ENCODE measurements at places on chromosomes 1 and 21. TPM values are rescaled to one million over a fixed set of nuclear protein-coding genes. Genes with fewer than 3 reads are reported as not detected.

RAP1A gene
- 16.7 TPM for total RNA-seq

PPM1J gene
- 1.0 TPM for total RNA-seq

TCP10L gene
- total RNA-seq, result not detected

TNFRSF14 gene
- total RNA-seq, result 11.5 TPM

CD53 gene
- total RNA-seq, result 19.8 TPM

LIPI gene
- total RNA-seq, result not detected

SYTL1 gene
- under 0.01 TPM for total RNA-seq

OR2L13 gene
- not detected for total RNA-seq

SLFNL1 gene
- total RNA-seq, result 0.52 TPM

EPS15 gene
- total RNA-seq, result 44.9 TPM

RPS8 gene
- total RNA-seq, result 1,786 TPM

MAP10 gene
- 2.1 TPM for total RNA-seq

DNASE2B gene
- not detected for total RNA-seq

TPTE gene
- total RNA-seq, result not detected

DTL gene
- 7.8 TPM for total RNA-seq

PROK1 gene
- total RNA-seq, result not detected

INSRR gene
- total RNA-seq, result 0.52 TPM

LAMB3 gene
- 0.52 TPM for total RNA-seq

CCDC30 gene
- total RNA-seq, result 1.0 TPM

TMPRSS15 gene
- 0.52 TPM for total RNA-seq

LYPD8 gene
- not detected for total RNA-seq

LCE1F gene
- not detected for total RNA-seq

CELA3B gene
- total RNA-seq, result not detected

E2F2 gene
- total RNA-seq, result 5.7 TPM

OPTC gene
- not detected for total RNA-seq

TNFAIP8L2 gene
- 4.2 TPM for total RNA-seq

ST6GALNAC3 gene
- total RNA-seq, result 3.7 TPM

FAM177B gene
- total RNA-seq, result not detected

LEPROT gene
- 30.8 TPM for total RNA-seq

SLC45A3 gene
- total RNA-seq, result 2.1 TPM

PROX1 gene
- total RNA-seq, result 6.3 TPM

TRIM62 gene
- total RNA-seq, result 3.1 TPM

CDK18 gene
- total RNA-seq, result 3.7 TPM

CDC73 gene
- total RNA-seq, result 25.6 TPM

AUNIP gene
- total RNA-seq, result 1.6 TPM

LCE2A gene
- total RNA-seq, result not detected

CLIC4 gene
- total RNA-seq, result 99.2 TPM

DNAJC8 gene
- 27.1 TPM for total RNA-seq

ALX3 gene
- total RNA-seq, result not detected

AGMAT gene
- total RNA-seq, result 4.2 TPM

GJB5 gene
- not detected for total RNA-seq

RBM11 gene
- total RNA-seq, result not detected

CRP gene
- not detected for total RNA-seq

PYHIN1 gene
- total RNA-seq, result not detected

ZNF695 gene
- 0.52 TPM for total RNA-seq

RHEX gene
- 3.1 TPM for total RNA-seq

TTC34 gene
- under 0.01 TPM for total RNA-seq

DNM3 gene
- total RNA-seq, result 2.6 TPM

RGS1 gene
- total RNA-seq, result 5.7 TPM

CADM3 gene
- total RNA-seq, result 0.52 TPM

ANKRD34A gene
- total RNA-seq, result under 0.01 TPM

CLDN19 gene
- 1.6 TPM for total RNA-seq

PLA2G2C gene
- not detected for total RNA-seq

NUDT17 gene
- 8.9 TPM for total RNA-seq

OR10Z1 gene
- total RNA-seq, result not detected

VWA5B1 gene
- 0.52 TPM for total RNA-seq

Measured in skeletal muscle tissue (tissue), 5 donors.